ENCODE measurements at places on chromosomes 2 and 18.
A peak's percentile ranks its signal among the peaks of the same experiment; 100 is the strongest.

DNA sequence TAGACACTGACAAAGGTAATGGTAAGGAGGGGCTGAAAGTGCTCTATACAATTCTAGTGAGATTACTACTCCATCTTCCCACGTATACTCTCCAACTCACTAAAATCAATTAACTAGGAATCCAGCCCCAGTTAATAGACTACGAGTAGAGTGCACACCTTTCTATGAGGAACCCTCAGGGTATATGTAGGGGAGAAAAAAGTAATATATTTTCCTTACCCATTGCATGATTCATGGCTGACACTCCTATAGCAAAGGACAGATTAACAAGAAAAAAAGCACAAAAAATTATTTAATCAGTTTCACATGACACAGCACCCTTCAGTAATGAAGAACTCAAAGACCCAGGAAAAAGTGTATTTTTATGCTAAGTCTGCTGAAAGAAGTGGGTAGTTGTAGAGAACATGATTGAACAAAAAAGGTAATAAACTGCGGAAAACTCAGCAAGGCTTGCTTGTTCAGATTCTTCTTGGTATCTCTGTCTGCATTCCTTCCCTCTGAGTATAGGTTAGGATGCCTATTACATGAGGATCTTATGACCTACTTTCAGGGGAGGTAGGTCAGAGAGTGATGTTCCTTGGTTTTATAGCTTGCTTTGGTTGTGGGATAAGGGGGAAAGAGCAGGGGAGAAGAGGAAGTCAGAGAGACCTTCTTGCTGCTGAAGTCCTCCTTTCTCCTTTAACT lies 342.0 kb upstream of the DLGAP1 start:
- no peak for DNase-seq

GRCh38 chr2:146985753-146986152 lies 859.1 kb upstream of the ACVR2A start:
- DNase-seq, result no peak

- DNase-seq, result peak; percentile 38
Measured at GRCh38 chr18:23228102-23229061, 93.1 kb downstream of the CABLES1 start.

DNA sequence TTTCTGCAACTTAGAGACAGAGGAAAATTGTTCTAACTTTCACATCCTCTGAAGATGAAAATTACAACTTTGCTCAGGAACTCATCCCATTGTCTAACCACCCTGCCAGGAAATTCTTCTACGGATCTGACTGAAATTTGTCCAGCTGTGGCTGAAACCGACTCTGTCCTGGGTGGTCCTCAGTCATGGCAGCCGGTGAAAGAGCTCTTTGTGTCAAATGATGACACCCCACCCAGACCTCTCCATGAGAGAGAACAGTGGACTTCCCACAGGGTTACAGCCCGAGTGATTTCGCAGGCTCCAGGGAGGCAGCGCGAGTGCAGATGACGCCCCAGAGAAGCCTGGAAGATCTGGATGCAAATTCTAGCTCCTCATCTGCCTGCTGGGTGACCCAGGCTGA lies 65.1 kb upstream of the TRIB2 start:
- no peak for DNase-seq

DNA sequence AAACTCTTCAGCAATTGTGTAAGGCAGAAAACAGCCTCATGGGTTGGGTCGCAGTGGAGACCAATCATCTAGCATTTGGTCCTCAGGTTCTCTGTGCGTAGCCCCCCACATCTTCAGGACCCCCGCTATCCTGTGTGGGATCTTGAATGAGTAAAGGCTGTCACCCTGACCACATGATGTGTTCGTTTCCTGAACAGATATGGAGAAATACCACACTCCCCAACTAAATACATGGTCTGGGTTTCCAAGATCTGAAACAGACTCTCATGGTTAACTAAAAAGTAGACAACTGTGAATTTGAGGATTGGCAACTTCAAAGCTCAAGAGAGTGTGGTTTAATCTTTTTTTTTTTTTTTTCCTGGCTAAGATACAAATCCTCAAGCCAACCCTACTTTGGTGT lies 23.2 kb downstream of the DOCK10 start:
- no peak for DNase-seq

- peak; percentile 61 for DNase-seq
Measured at GRCh38 chr2:9001229-9001628, 2.3 kb downstream of the MBOAT2 start.

DNA sequence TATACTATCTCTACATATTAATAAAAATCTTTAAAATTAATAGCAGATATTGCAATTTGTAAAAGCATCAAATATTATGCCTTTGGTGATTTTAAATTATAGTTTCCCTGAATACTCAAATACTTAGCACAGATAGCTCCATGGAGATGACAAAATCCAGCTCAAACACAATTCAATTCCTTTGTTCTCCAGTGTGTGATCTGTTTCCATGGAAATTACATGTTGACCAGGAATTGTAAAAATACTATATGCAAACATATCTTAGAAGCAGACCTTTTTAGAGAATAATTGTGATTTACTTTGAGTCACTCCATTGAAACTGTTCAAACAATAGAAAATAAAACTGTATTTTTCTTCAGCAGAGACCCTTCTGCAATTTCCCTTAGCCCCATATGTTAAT lies 68.3 kb downstream of the FAM161A start:
- DNase-seq, result no peak

GRCh38 chr2:214261683-214262082 lies 149.2 kb upstream of the VWC2L start:
- DNase-seq, result no peak

- DNase-seq, result no peak
Measured at GRCh38 chr18:33870059-33870458, 292.0 kb downstream of the ASXL3 start.

- DNase-seq, result no peak
Measured at GRCh38 chr2:239535413-239536144, 134.8 kb upstream of the HDAC4 start.

DNA sequence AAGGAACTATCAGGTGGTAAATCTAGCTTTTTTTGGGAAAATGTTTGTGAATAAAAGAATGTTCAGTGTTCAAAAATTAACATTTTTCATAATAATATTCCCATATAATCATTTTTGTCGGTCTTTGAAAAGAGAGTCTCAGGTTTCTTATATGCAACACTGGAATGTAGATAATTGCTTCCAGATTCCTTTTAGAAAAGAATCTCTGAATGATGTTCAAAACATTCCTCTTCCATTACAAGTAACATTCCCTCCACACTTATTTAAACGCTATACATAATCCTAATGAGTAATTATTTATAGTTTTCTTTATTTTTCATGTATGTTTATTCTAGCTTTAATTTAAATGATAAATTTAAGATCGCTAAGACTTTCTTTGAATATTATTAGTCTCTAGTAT lies 7.0 kb downstream of the ZSWIM2 start:
- peak; percentile 40 for DNase-seq

DNA sequence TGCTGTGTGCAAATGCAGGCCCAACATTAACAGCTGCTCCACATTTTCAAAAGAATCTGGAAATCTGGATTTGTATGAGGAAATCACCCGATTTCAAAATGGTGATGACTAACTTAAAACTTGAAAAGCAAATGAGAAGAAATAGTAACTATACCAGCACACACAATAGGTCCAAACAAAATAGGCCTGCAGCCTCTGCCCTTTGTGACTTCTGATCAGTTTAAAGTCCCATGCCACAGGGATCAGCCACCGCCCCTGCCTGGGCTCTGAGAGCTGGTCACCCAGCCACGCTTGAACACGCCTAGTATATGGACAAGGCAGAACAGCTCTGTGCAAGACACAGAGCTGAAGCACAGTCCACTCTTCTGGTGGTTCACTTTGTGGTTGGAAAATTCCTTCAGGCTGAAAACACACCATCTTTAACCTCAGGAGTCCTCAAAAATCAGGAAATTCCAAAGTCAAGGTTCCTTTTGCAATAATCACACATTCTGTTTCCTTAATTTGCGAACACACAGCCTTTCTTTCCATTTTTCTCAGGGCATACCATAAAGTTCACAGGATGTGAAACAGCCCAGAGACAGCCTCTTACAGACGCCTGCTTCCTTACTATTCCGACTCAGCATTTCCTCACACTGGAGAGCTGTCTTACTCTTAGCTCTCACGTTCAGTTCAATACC lies 150.1 kb upstream of the RIOK3 start:
- peak; percentile 66 for DNase-seq

DNA sequence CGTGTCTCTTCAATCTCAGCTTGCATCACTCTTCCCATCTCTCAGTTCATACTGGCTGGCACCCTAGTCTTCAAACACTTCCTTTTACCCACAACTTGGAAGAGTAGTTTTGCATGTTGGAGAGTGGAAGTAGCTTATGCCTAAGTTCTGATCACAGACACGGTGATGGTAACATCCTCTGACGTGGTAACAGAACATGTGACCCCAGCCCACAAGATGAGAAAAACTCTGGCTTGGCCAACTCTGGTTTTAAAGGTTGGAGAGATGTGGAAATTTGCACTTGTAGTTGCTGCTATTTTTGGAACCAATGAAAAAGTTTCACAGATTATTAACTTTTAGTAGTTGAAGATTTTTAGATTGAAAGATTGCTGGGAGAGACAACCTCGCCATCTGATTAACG lies 155.4 kb upstream of the SLC35G4 start:
- no peak for DNase-seq

- no peak for DNase-seq
Measured at GRCh38 chr2:236715077-236715476, 145.5 kb downstream of the ACKR3 start.

DNA sequence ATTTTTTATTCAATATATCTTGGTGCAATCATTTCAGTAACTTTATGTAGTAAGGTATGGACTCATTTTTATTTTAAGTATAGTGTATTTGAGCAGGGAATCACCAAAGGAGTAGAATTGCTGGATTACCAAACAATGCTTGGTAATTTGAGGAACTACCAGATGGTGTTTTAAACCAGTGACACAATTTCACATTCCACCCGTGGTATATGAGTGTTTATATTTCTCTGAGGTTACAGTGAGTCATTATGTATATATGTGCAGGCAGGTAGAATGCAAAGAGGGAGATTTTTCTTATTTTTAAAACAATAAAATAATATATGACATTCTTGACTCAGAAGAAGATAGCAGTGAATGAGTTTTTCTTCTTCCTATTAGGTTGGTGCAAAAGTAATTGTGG lies 596.9 kb downstream of the DCC start:
- peak; percentile 21 for DNase-seq

DNA sequence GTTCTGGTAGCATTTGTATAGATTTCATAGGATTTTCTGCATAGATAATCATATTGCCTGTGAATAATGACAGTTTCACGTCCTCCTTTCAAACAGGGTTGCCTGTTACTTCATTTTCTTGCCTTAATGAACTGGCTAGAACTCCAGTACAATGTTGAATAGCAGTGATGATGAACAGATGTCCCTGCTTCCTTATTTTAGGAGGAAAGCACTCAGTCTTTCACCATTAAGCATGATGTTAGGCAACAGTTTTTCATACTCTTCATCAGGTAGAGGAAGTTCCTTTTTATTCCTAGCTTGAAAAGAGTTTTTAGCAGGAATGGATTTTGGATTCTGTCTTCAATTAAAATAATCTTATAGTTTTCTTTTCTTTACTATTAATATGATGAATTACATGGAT lies 39.7 kb downstream of the C2orf76 start:
- no peak for DNase-seq

DNA sequence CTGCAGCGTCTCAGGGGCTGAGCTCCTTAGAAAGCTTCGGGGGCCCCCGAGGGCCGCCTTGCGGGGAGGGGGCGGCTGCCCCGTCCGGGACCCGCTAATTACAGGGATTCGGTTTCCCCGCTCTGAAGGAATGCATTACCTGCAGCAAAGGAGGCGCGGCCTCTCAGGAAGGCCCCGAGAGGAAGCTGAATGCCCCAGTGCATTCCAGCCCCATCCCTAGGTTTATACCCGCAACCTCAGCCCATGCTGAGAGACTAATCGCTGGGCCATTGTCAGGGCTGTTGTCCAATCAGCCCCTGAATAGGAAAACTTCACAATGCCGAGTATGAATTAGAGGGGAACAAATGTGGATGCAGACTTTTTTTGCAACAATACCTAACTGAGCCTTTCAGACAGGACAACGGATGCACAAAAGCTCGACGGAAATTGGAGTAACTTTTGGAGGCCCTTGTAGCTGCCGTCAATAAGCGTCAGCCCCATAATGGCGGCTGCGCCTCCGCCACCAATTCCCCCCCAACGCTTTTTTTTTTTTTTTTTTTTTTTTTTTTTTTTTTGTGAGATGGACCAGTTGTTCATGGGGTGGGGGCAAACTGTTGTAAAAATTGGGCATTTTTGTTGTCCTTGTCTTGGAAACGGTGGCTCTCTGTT lies 138.6 kb upstream of the SIX3 start:
- DNase-seq, result no peak

GRCh38 chr2:234290671-234291070 lies 206.2 kb downstream of the ARL4C start:
- DNase-seq, result peak; percentile 74

DNA sequence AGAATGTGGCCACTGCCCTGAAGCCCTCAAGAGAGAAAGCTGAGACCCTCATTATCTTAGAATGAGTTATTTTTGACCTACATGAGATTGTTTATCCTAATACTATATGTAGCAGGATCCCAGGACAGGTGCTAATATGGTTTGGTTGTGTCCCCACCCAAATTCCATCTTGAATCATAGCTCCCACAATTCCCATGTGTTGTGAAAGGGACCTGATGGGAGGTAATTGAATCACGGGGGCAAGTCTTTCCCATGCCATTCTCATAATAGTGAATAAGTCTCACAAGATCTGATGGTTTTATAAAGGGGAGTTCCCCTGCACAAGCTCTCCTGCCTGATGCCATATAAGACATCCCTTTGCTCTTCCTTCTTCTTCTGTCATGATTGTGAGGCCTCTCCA lies 76.8 kb downstream of the CCBE1 start:
- DNase-seq, result no peak

DNA sequence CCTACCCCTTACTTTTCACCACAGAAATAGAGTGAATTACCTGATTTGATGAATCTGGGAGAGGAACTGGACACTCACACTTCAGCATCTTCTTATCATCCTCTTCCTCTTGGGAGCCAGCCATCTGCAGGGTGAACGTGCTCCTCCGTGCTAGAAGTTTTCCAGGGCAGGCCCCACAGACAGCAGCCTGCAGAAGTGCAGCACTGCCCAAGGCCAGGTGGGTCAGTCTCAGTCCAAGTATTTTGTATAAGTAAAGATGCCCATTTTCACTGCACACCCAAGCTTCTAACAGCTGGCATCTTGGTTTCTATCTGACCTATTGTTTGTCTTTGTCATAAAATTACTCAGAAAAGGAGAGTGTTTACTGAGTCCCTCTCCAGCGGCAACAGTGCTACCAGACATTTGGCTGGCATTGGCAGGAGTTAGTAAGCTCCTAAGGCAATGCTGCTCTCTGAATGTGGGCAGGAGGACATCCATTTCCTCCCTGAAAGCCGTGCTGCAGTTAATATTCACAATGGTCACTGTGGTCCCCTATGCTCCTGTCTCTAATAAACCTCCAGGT lies 222.6 kb upstream of the CTAGE1 start:
- no peak for DNase-seq

DNA sequence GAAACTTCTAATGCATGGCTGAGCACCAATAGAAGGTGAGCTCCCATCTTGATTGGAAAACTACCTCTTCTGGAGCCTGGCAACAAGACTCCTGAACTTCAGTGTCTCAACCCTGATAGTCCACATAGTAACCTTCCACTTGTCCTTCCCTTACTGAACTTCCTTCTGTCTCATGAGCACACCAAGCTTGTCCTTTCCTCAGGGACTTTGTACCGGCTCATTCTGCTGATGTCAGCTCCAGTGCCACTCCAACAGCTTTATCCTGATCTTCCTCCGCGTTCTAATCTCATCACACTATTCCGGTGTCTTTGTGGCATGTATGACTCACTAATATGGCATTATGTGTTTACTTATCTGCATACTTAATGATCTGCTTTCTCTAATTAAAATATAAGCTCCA lies 862.0 kb upstream of the ID2 start:
- DNase-seq, result no peak

GRCh38 chr2:200369886-200370285 lies 63.4 kb downstream of the SPATS2L start:
- DNase-seq, result no peak

Data from A172 (cell line).